ENCODE measurements at places on chromosomes 1 and 21. TPM values are rescaled to one million over a fixed set of nuclear protein-coding genes. Genes with fewer than 3 reads are reported as not detected.

The DUSP12 gene
- total RNA-seq, result 34.0 TPM

The CD5L gene
- not detected for total RNA-seq

The PACC1 gene
- total RNA-seq, result 21.9 TPM

The F3 gene
- total RNA-seq, result 791 TPM

The EPHB2 gene
- total RNA-seq, result 15.1 TPM

The DISP3 gene
- total RNA-seq, result under 0.01 TPM

The TRIM58 gene
- 0.24 TPM for total RNA-seq

The ETV3L gene
- total RNA-seq, result not detected

The MAP1LC3C gene
- total RNA-seq, result not detected

The DNM3 gene
- 1.2 TPM for total RNA-seq

The TTLL7 gene
- 0.43 TPM for total RNA-seq

The CELA2A gene
- total RNA-seq, result not detected

The SMIM11 gene
- total RNA-seq, result 2.1 TPM

The ACTN2 gene
- total RNA-seq, result not detected

The S100A3 gene
- 7.0 TPM for total RNA-seq

The KLHDC7A gene
- not detected for total RNA-seq

The IGSF9 gene
- total RNA-seq, result 8.7 TPM

The ACTL8 gene
- not detected for total RNA-seq

The TNNI3K gene
- total RNA-seq, result 0.24 TPM

The OXCT2 gene
- 0.72 TPM for total RNA-seq

The HEYL gene
- not detected for total RNA-seq

The F13B gene
- not detected for total RNA-seq

The CNR2 gene
- total RNA-seq, result not detected

The LCE1B gene
- total RNA-seq, result not detected

The RGS13 gene
- total RNA-seq, result not detected

The ZNF683 gene
- total RNA-seq, result not detected

The RGSL1 gene
- not detected for total RNA-seq

The GNB1 gene
- 91.6 TPM for total RNA-seq

The PAPPA2 gene
- total RNA-seq, result 14.1 TPM

The RBM11 gene
- total RNA-seq, result 1.3 TPM

The FCRL5 gene
- not detected for total RNA-seq

The SZT2 gene
- total RNA-seq, result 11.7 TPM

The CLCNKA gene
- not detected for total RNA-seq

Measured in tracheal epithelial cell (primary cell).